ENCODE measurements at places on chromosomes 3 and 15. TPM values are rescaled to one million over a fixed set of nuclear protein-coding genes. Genes with fewer than 3 reads are reported as not detected.

The FGF12 gene
- not detected for total RNA-seq

The DNAJC13 gene
- total RNA-seq = 39.5 TPM

The ROPN1 gene
- total RNA-seq = not detected

The XCR1 gene
- total RNA-seq = not detected

The IFT122 gene
- 26.9 TPM for total RNA-seq

The SLC9A9 gene
- total RNA-seq = 4.3 TPM

The PYGO1 gene
- total RNA-seq = not detected

The SLC24A5 gene
- not detected for total RNA-seq

The PLA2G4E gene
- total RNA-seq = not detected

The ZNF860 gene
- 0.14 TPM for total RNA-seq

The BCHE gene
- total RNA-seq = not detected

The CACNA2D2 gene
- 3.3 TPM for total RNA-seq

GRCh38 chr3:161274691-161275298 lies 53.7 kb downstream of the NMD3 start:
- DNase-seq = peak; percentile 59

DNA sequence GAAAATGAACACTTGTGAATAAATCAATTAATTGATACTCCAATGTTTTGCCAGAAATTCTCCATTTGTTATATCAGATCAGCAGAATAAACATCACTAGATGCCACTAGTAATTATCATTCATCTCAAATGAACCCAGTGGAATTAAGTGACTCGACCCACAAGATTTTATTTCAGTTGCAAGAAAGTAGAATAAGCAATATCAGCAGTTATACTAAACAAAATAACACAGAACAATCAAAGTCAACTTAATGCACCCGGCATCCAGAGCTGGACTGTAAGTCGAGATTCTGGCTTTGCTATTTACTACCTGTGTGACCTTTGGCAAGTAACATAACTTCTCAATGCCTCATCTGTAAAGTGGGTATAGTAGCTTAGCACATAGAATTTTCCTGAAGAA lies 256.5 kb downstream of the MEIS2 start:
- no peak for DNase-seq

- DNase-seq = no peak
These were observed 481.2 kb downstream of the FOXP1 start for GRCh38 chr3:71102111-71102983.

DNA sequence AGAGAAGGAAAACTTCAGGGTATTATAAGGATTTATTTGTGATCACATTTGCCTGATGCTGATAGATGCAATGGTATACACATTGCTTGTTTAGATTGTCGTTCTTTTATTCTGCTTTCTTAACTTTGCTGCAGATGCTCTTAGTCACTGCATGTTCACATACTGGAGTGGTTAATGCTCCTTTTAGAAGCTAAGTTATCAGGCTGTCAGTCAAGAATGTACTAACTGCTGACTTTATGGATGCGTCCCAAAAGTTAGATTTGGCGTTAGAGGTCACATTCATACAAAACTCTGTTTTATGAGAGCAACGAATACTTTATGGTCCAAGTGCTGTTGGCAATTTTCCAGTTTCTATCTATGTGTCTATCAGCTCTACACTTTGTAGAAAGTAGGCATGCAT lies 160.7 kb downstream of the BBX start:
- no peak for DNase-seq

- DNase-seq = no peak
These were observed 88.6 kb upstream of the HERC1 start for GRCh38 chr15:63922261-63922904.

- no peak for DNase-seq
These were observed 49.3 kb downstream of the UACA start for GRCh38 chr15:70714015-70714414.

DNA sequence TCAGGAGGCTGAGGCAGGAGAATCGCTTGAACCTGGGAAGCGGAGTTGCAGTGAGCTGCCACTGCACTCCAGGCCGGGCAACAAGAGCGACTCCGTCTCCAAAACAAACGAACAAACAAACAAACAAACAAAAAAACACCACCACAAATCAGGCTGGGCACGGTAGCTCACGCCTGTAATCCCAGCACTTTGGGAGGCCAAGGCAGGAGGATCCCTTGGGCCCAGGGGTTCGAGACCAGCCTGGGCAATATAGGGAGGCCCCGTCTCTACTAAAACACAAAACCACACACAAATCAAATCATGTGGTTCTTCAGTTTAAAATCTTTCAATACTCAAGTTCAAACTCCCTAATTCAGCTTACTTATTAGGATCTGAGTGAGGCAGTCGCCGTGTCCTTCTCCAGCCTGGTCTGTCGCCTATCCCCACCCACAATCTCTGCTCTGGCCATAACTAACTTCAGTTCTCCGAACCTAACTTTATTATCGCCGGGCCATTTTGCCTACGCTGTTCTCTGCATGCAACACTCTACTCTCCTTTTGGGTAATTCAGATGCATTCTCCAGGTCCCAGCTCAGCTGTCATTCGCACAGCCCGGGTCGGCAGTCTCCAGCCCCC lies 660 bp upstream of the RTF1 start:
- DNase-seq = no peak

DNA sequence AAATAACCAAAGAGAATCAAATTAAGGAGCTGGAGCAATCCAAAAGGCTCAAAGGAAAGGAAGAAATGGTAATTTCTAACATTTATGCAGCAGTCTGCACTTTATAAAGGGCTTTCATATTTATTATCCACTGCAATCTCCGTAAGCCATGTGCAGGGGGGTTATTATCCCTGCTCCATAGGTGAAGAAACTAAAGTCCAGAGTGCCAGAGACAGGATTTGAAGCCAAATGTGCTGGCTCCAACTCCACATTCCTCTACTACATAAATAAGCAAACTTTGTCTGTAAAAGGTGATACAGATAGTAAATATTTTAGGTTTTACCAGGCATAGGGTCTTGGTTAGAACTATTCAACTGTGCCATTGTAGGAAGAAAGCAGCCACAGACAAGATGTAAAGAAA lies 221.4 kb downstream of the MINAR1 start:
- no peak for DNase-seq

GRCh38 chr3:170346481-170347392 lies 10.8 kb upstream of the SKIL start:
- DNase-seq = no peak

GRCh38 chr3:109874896-109875708 lies 537.8 kb upstream of the DPPA4 start:
- DNase-seq = no peak

GRCh38 chr15:76204916-76205460 lies 106.3 kb downstream of the ETFA start:
- DNase-seq = no peak

DNA sequence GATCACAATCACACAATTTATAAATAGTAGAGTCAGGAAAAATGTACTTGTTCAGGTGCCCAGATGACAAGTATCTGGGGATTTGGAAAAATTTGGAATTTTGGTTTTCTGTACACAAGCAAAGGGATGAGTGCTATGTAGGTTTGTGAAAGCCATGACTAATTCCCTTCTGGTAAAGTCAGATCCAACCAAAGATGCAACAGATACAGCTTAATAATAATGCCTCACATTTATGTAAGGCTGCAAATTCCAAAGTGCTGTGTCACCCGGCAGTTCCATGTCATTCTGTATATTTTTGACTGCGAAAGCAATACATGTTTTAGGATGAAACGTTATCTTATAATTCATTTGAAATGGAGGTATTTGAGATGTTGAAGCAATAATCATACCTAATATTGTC lies 102.7 kb upstream of the AGBL1 start:
- no peak for DNase-seq

GRCh38 chr3:42501321-42501680 lies 1.1 kb upstream of the VIPR1 start:
- DNase-seq = peak; percentile 17

DNA sequence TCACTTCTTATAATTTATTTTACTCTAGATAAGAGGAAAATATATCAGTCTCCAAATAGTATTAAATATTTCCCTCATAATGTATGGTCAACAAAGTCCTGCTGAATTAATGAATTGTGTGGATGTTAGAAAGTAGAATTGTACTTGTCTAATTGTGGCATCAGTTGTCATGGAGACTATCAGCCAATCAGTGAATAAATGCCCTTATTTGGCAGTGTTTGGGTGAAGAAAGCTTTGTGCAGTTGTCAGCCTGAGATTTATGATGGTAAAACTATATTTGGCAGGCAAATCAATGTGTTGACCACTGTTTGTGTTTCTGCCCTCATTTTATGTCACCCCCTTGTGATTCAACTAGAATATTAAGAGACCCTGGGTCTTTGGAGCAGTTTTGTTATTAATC lies 293.6 kb upstream of the MDFIC2 start:
- no peak for DNase-seq

- DNase-seq = no peak
These were observed 3.1 kb downstream of the ADAMTSL3 start for GRCh38 chr15:83656943-83657528.

DNA sequence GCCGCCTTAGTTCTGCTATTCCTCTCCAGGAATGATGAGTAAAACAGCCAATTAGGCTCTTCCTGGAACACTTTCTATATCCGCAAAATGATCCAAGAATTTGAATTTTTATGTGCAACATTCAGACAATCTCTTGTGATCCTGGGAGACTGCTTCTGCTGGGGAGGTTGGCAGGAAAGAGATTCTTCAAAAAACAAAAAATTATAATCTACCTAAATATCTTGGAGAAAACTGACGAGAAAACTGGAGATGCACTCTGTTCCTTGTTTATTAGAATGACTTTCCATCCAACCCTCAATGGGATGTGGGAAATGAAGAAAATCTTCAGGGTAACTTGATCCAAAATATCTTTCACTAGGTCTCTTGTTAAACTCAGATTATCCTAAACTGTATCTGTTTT lies 346.3 kb upstream of the UBE2E2 start:
- no peak for DNase-seq

DNA sequence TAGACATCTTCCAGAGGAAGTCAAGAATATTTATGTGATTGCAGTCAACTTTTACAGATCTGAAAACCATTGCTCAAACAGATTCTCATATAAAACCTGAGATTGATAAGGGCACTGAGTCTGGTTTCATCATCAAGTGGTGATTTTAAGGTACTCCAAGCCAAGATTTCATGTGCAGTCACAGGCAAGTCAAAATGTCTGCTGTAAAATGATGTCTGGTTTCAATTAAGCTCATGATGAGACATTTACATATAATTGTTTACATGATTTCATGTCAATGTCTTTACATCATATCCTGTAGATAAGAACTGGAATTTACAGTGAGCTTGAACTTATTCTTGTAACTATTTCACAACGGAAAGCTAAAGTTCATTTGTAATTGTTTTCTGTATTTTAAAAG lies 1215.5 kb downstream of the ROBO2 start:
- DNase-seq = no peak

GRCh38 chr3:128748557-128748956 lies 22.6 kb downstream of the RAB7A start:
- DNase-seq = no peak

- no peak for DNase-seq
These were observed 595.5 kb upstream of the AGTR1 start for GRCh38 chr3:148102156-148102555.

- DNase-seq = no peak
These were observed 69.5 kb upstream of the GUCA1C start for GRCh38 chr3:109023167-109023566.

- no peak for DNase-seq
These were observed 574.8 kb downstream of the CADM2 start for GRCh38 chr3:85533586-85533985.

- no peak for DNase-seq
These were observed 17.0 kb downstream of the SLC25A20 start for GRCh38 chr3:48881652-48882114.

DNA sequence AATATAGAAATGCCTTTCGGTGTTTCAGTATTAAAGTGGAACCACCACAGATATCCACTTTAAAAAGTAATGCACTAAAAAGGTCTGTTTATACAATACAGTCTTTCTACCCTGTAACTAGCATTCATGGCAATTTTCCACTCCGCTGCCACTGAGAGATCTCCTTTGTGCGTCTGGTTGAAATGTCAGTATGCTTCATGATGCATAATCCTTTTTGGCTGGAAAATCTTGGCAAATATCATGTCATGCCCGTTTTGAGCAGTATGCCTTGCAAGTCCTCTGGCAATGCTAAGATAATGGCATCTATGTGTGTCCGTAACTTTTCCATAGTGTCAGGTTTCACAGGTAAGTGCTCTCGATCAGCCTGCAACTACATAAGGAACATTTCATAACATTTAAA lies 30.8 kb upstream of the ARF4 start:
- no peak for DNase-seq

GRCh38 chr3:181727341-181728032 lies 15.8 kb downstream of the SOX2 start:
- no peak for DNase-seq

DNA sequence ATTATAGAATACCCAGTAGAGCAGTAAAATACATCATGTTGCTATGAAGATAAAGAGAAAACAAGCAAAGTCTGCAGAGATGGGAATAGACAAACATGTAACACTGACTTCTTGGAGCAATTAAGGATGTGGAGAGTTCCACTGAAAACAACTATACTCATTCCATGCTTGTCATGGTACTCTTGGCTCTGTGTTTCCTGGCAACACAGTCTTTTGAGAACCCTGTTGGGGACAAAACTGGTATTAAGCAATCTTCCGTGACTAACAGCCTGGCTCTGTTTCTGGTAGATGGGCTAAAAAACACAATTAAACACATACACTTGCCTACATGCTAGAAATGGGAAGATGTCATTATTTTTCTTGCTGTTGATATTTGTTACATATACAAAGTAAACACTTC lies 1212.3 kb upstream of the GBE1 start:
- no peak for DNase-seq

- DNase-seq = peak; percentile 70
These were observed 16.8 kb upstream of the ESYT3 start for GRCh38 chr3:138417559-138417982.

GRCh38 chr3:11379238-11379823 lies 107.1 kb downstream of the ATG7 start:
- DNase-seq = no peak

GRCh38 chr3:177461765-177462164 lies 264.5 kb upstream of the TBL1XR1 start:
- DNase-seq = no peak

- DNase-seq = no peak
These were observed 4.3 kb downstream of the PRKCI start for GRCh38 chr3:170226426-170226960.

DNA sequence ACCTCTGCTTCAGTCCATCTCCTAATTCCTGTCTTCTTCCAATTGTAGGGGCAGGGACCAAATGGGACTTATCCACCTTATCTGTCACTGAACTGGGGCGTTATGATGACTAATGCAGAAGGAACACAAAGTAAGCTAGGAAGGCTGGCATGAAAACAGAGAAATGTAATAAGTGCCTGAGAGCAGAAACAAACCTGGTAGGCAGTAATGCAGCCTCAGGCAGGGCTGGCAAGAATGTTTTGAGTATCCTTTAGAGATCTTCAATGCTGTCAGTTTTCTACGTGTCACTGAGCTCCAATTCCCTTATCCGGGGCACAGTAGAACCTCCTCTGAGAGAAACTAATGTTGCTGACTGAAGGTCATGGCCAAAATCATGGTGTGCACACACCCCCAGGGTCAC lies 246.2 kb upstream of the TBL1XR1 start:
- no peak for DNase-seq

- DNase-seq = no peak
These were observed 13.8 kb downstream of the ZIC4 start for GRCh38 chr3:147392625-147392946.
